Stimulated activated naive CD4-positive, alpha-beta T cell (primary cell): ENCODE measurements at places on chromosomes 11 and 22.
A peak's percentile ranks its signal among the peaks of the same experiment; 100 is the strongest.

DNA sequence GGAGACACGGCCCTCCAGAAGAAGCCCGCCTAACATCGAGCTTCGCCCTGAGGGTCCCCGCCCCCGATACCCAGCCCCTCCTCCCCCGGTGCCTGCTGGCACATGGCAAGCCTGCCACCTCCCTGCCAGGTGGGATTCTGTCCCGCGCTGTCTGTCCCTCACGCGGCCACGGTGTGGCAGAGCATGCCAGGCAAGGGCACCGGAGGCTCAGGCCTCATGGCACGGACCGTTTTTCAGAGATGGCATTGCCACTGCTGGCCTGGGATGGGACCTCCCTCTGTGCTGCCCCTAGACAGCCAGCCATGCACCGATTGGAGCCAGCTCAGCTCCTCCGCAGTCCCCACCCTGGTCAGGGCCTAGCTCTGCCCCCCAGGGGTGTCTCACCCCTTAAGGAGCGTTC, 19.4 kb downstream of the MRPL23 start:
- DNase-seq: no peak

GRCh38 chr11:6273188-6273587, 13.6 kb downstream of the CCKBR start:
- no peak for DNase-seq

- DNase-seq: no peak
These were observed 602.1 kb downstream of the SOX6 start for GRCh38 chr11:15754221-15754620.

- DNase-seq: no peak
These were observed 38.9 kb downstream of the CTTN start for GRCh38 chr11:70437111-70437784.

GRCh38 chr11:64842851-64843685, 1.4 kb downstream of the CDC42BPG start:
- no peak for DNase-seq

- DNase-seq: peak; percentile 68
These were observed at the start of gene SIPA1 for GRCh38 chr11:65637794-65638419. SIPA1 (plus strand) TSS chr11:65638101; CDS start chr11:65640922, 2,821 bp downstream.
